ENCODE measurements at places on chromosomes 12 and 14. TPM values are rescaled to one million over a fixed set of nuclear protein-coding genes. Genes with fewer than 3 reads are reported as not detected.

Gene KRT6C
- total RNA-seq = not detected

DNA sequence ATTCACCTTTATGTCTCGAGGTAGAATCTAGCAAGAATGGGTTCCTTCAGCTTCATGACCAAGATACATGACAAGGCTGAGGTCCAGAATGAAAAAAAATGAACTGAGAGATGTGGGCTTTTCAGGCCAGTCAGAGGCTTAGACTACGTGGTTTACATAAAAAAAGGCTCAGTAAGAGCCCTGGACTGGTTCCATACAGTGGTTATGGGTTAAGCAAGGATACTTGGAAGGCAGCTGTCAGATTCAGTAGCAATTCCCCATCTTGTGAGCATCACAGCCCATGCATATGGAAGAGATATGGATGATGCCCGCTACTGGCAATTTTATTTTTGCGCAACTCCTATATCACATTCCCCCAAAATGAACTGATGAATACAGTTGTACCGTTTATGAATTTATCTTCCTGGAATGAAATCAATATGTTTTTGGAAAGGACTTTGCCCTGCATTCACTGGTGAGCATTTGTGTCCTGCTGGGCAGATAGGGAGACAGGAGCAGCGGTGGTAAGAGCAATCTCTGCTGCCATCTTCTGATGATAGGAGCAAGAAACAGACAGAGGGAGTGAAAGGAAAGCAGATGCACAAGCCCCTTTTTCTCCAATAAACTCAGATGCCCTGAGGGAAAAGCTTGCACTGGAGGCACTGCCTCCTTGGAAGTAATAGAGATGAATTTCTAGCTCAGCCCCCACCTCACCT lies 280.4 kb downstream of the GALC start:
- no peak for DNase-seq

DNA sequence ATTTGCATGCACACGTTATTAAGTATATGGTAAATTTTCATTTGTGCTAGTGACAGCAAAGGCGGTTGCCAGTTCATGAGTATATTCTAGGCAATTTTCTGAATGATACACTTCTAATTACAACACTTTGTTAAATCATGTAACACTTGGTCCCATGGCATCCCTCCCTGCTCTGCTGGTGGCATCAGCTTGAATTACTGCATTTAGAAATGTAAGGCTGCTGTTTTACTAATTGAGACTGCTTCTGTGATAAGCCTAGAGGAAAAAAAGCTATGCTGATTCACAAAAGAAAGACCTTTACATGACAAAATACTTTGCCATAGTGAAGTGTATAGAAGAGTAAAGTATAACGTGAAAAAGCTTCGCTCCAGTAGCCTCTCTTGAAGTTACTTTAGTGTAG lies 636.1 kb downstream of the KCNH5 start:
- no peak for DNase-seq

DNA sequence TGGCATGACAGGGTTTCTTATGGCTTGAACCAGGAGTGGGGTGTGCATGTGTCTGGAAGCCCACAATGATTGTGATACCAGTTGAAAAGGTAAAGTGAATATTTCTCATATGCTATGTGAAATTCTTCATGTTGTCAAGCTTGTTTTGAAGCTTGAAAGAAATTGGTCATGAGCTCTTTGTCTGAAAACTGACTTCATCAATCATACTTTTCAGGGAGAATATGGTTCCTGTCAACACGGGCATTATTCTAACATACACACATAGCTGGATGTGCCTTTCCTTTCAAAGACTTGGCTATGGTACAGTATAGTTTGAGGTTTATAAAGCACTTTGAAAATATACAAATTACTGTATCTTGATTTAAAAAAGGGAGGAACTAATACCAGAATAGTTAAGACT lies 158.8 kb downstream of the KCNH5 start:
- DNase-seq = no peak

DNA sequence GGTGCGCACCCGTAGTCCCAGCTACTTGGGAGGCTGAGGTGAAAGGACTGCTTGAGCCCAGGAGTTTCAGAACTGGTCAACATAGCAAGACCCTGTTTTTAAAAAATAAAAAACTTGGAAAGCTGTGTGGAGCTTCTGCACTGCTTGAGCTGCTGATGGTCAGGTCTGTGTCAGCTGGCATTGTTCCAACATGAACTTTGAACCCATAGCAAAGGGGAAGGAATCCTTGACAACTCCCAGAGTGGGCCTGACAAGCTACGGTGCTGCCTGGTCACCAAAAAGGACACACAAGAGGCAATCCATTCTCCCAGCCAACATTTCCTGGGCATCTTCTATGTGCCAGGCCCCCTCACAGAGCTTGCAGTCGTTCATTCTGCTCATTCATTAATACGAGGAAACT lies 16.4 kb upstream of the LTBP2 start:
- DNase-seq = no peak

DNA sequence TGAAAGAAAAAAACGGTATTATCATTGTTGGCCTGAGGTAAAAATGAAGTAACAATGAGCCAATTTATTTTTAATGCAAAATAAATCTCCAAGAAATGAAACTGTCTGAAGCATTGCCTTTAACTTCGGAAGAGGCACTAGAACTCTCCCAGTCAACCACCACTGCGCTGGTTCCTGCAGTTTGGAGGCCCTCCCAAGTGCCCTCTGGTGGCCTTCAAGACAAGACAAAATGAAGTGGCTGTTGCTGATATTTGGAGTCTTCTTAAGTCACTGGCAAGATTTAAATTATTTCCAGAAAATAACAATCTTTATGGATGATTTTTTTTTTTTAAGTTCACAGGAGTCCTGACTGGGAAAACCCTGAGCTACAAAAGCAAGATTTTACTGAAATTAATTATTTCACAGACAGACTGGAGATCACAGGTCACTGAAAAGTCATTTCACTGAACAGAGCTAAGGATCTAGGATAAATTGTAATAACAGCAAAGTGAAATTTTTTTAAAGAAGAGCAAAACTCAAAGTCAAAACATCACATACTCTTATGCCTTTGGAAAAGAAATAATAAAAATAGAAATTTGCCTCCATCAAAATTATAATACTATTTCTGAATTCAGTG lies 58.2 kb downstream of the DICER1 start:
- peak; percentile 53 for DNase-seq

DNA sequence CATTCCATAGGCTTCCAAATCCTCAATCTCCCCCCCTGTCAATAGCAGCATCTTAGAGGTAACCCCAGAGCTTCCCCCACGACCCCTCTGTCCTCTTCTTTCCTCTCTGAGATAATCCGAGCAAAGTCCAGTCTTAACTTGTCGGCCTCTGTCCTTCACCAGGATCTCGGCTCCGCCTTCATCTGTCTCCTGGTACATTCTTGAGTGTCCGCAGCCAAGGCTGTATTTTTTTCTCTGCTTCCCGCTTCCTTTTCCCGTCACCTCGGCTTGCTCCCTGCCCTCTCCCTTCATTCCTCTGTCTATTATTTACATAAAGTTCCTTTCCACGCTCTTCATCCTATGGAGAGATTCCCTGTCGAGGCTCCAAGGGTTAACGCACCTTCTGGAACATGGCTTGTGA lies 153.9 kb upstream of the GSC start:
- DNase-seq = no peak
